ENCODE measurements at places on chromosomes 11 and 22. TPM values are rescaled to one million over a fixed set of nuclear protein-coding genes. Genes with fewer than 3 reads are reported as not detected.

GVQW3 gene
- total RNA-seq, result 0.34 TPM

H19 gene
- total RNA-seq, result not detected

IFTAP gene
- total RNA-seq, result 21.6 TPM

PKP3 gene
- total RNA-seq, result 7.3 TPM

GRCh38 chr22:23302171-23303002 lies 122.1 kb downstream of the BCR start:
- peak; percentile 64 for DNase-seq

DNA sequence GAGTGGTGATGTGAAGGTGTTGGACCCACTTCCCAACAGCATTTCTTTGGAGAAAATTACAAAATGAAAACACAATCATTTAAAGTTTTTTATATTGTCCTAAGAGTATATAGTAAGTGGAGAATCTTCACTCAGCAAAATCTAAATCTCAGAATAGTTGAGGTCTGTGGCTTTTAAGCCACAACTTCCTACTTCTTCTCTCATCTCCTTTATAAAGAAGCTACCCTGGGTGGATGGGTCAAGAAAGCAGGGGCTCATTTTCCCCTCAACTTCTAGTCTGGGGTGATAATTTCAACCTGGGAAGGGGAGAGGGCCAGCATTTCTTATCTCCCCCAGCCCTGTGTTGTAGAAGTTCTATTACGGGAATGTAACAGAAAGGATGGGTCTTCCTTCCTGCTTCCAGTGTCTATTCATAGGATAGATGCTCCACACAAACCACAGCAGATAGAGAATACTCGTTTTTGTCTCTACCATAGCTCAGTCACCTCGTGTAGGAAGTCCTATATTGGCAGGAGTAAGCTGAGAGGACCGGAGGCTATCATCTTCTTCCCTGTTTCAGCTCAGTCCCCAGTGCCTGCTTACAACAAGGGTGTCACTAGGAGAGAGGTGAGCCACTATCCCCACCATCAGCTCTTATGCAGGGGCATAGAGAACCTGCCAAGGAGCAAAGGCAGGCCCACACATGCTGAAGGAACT lies 341.5 kb downstream of the CASP12 start:
- no peak for DNase-seq

- no peak for DNase-seq
These were observed 82.5 kb downstream of the NCAM1 start for GRCh38 chr11:113043698-113044097.

DNA sequence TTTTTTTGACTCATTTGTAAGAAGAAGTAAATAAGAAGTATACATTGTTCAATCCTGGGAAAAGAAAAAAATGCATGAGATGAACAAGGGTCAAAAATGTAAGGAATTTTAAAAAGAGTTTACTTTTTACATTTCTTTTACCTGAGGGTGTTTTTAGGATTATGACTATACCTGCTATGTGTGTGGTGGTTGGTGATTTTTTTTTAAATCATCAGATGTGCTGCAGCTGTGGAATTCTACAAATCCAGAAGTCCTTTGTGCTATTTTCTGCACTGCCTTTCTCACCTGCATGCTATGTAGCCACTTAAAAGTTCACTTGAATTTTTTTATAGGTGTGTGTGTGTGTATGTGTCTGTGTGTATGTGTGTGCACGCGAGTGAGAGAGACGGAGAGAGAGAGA lies 185.3 kb downstream of the FAT3 start:
- no peak for DNase-seq

GRCh38 chr11:22472306-22472705 lies 134.1 kb downstream of the SLC17A6 start:
- DNase-seq, result peak; percentile 4

GRCh38 chr22:37641561-37641949 lies 2.1 kb downstream of the SH3BP1 start:
- DNase-seq, result no peak

- no peak for DNase-seq
These were observed 5.8 kb downstream of the CCDC34 start for GRCh38 chr11:27357250-27357649.

DNA sequence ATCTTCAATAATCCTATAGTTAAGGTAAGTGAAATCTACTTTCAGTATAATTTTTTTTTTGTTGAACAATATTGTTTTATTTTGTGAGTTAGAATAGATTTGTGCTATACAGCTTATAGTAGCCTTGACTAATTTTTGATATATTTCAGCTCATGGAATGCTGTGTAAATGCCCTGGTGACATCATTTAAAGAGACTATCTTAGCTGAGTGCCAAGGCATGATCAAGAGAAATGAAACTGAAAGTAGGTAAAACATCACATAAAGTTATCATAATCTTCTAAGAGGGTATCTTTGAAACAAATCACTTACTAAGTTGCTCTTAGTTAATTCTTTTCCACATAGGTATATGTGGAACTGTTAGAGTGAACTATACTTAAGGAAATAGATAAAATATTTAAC lies 51.4 kb upstream of the ACAT1 start:
- peak; percentile 17 for DNase-seq

DNA sequence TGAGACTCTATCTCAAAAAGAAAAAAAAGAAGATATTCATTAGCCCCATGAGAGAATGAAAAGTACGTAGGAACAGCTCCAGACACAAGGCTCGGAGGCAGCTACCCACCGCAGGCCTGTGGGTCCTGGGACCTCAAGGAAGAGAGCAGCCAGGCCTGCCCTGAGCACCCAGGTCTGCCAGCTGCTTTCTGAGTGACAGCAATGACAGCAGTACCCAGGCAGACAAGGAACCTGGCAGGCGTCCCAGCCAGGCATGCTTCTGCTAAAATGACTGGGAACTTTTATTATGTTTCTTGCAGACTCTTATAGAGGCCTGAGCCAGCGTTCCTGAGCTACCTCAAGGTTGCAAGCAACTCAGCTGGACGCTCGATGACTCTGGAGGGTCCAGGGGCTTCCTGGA lies 31.6 kb downstream of the CPT1A start:
- no peak for DNase-seq

- peak; percentile 41 for DNase-seq
These were observed 5.4 kb upstream of the MIF start for GRCh38 chr22:23888615-23889401.

DNA sequence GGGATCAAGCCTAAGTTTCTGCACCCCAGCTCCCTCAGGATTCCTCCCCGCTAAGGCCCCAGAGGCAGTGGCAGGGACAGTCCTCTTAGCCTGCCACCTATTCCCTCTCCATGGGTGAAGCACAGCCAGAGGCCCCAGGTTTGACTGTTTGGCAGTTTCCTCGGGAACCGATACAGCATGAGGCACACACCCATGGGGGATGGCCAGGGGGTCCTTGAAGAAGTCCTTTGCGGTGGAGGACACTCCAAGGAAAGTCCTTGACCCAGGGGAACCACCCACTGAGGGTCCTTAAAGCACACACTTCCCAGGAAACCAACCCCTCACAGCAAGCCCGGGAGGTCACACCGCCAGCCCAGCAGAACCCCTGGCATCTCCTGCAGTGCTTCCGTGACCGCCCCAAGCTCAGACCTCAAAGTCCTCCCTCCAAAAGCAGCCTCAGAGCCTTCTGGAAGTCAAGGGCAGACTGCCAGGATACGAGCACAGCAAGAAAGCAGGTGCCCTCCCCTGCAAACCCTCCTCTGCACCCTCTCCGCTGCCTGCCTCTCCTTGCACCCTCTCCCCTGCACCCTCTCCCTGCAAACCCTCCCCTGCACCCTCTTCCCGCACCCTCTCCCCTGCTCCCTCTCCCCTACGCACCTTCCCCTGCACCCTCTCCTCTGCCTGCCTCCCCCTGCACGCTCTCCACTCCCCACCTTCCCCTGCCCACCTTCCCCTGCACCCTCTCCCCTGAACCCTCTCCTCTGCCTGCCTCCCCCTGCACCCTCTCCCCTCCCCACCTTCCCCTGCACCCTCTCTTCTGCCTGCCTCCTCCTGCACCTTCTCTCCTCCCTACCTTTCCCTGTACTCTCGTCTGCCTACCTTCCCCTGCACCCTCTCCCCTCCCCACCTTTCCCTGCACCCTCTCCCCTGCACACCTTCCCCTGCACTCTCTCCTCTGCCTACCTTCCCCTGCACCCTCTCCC lies 1.4 kb downstream of the SIGIRR start:
- peak; percentile 45 for DNase-seq

DNA sequence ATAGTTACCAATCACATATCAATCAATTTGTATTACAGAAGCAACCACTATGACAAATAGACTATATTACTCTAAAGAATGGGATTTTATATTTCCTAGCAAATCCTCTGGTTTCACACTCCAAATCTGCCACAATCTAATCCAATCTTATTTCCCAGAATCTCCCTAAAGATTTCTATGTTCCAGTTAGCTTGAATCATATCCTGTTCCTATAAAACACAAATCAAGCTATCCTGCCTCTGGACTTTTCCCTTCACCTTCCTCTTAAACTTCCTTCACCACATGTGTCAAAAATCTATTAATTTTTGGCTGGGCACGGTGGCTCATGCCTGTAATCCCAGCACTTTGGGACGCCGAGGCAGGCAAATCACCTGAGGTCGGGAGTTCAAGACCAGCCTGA lies 50.0 kb downstream of the PIK3C2A start:
- DNase-seq, result no peak

DNA sequence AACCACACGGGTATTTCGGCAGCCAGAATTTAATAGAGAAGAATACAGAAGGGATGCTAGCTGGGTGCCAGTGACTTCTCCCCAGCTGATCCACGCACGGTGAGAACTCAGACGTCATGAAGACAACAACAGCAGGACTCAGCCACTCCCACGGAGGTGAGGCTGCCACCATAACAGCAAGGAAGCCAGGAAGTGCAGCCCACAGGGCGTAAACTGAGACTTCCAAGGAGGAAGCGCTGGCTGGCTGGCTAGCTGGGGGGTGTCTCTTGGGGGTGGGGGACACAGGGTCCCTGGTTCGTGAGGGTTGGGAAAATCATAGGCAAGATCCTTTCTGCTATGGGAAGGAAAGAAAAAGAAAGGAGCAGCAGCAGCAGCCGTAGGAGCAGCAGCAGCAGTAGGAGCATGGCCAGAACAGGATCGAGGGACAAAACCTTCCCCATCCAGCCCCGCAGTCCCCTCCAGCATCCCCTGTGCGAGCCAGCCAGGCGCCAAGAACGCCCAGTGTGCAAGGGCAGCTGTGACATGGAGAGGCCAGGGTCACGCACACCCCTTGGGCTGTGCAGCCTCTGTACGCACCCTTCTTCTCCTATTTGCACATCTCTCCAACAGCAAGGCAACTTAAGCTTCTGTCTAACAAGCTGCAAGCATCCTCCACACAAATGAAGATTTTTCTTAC lies 49.6 kb upstream of the SHANK2 start:
- no peak for DNase-seq

- no peak for DNase-seq
These were observed 2.3 kb upstream of the SMPD1 start for GRCh38 chr11:6387811-6388599.

DNA sequence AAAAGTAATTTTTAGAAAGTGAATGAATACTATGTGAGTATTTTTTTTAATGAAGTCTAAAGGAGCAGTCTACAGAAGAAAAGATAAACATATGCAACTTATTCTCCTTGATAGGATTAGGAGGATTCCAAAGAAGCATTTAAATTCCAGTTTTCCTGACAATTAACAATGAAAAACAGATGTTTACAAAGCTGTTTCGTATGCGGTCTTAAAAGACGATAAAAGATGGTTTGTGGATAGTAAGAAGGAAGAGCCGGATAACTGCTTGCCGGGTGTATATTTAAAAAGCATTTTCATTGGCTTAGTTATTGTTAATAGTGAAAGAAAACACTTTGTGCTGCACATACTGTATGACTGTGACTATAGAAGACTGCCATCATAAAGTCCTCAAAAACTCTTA lies 120.0 kb upstream of the C11orf58 start:
- no peak for DNase-seq

DNA sequence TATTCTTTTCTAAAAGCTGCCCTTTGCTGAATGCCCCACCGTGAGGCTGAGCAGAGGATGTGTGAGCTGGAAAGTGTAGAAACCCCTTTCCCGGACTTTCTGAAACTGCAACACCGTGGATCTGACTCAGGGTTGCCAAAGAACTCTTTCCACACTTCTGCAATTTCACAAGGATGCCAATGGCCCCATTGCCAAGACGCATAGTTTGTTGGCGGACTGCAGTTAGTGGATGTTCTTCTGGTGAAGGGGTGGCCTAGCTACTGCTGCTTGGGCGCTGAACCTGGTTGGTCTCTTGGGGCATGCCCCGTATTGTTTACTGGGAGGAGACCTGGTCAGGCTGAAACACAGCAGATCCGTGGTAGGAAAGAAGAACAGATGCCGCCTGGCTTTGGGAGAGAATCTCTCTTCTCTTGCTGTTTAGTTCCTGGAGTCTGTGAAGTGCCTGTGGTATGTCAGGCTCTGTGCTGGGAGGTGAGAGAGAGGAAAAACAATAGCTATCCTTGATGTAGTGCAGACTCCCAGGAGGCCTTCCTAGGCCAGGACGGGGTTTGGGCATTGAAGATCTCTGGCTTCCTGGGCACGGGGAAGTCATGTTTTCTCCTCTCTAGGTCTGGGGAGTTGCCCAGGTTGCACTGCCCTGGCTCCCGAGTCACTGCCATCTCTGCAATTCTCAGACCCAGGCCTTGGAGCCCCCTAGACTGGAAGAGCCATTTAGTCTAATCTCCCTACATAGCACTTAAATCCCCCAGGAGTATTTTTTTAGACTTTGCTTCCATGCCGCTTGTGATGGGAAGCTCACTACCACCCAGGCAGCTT lies 26.9 kb downstream of the CD82 start:
- DNase-seq, result no peak

- DNase-seq, result no peak
These were observed 73.2 kb downstream of the CCDC81 start for GRCh38 chr11:86447763-86448480.

DNA sequence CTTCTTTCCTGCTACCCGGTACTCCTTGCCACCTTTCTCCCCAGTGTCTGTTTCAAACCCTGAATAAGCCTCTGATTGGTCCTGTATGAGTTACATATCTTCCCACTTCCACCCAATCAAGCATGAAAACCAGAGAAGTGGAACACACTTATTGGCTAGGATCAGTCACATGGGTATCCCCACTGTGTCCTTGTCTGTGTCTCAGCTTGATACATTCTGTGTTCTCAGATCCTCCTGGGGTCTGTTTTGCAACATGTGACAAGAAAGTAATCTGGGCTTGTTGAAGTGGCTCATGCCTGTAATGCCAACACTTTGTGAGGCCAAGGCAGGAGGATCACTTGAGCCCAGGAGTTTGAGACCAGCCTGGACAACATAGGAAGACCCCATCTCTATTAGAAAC lies 23.9 kb downstream of the MCHR1 start:
- DNase-seq, result no peak

DNA sequence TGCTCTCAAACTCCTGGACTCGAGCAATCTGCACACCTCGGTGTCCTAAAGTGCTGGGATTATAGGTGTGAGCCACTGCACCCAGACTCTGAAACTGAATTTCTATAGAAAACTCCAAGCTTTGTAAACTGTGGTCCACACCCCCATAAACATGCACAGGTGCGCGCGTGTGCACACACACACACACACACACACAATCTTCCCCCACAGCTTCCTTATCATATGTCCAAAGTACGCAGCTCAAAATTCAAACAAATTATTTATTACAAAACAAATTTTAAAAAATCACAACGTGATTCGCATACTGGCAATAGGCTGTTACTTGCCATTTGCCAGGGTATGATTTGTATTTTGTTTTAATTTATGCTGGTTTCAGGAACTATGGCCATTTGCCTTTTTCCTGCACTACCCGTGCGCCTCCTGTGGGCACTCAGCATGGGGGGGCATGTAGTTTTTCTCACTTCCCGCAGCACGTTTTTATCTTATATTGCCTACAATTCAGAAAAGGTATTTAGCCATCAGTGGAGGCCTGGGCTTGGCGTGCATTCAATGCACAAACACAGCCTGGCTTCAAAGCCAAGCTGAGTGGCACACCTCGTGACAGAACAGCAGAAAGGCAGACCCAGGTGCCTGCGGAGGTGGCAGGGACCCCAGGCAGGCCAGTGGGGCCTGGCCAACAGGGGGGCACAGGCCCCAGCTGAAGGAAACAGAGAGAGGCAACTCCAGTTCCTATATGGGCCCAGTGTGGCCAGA lies 10.8 kb upstream of the SNX32 start:
- DNase-seq, result no peak
